ENCODE measurements at places on chromosomes 2 and 18.

GRCh38 chr2:76977846-76978727, 544.1 kb downstream of the LRRTM4 start:
- DNase-seq: no peak

DNA sequence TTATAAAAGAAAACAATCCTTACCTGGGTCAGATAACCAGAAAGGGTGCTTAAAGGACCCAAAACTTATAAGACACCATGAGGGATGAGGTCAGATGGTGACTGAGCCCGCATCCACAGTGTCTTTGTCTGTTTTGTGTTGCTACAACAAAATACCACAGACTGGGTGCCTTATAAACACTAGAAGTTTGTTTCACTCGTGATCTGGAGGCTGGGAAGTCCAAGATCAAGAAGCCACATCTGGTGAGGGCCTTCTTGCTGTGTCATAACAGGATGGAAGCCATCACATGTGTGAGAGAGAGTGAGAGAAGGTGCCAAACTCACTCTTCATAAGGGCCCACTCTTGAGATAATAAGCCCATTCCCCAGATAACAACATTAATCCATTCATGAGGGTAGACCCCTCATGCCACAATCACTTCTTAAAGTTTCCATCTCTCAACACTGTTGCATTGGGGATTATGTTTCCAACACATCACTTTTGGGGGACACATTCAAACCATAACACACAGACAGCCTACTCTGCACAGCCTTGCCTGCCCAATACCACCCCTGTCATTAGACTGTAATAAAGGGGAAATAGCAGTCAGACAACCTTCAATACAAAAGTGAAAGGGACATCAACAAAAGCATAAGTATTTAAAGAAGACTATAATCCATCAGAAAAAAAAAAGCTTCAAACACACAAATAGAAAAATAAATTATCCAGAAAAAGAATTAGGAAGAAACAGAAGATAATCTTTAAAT, 249.8 kb downstream of the ANAPC1 start:
- DNase-seq: no peak

- no peak for DNase-seq
These were observed 11.4 kb downstream of the ASIC4 start for GRCh38 chr2:219525533-219526232.

- no peak for DNase-seq
These were observed 444.4 kb upstream of the HNRNPA3 start for GRCh38 chr2:176768185-176768584.

DNA sequence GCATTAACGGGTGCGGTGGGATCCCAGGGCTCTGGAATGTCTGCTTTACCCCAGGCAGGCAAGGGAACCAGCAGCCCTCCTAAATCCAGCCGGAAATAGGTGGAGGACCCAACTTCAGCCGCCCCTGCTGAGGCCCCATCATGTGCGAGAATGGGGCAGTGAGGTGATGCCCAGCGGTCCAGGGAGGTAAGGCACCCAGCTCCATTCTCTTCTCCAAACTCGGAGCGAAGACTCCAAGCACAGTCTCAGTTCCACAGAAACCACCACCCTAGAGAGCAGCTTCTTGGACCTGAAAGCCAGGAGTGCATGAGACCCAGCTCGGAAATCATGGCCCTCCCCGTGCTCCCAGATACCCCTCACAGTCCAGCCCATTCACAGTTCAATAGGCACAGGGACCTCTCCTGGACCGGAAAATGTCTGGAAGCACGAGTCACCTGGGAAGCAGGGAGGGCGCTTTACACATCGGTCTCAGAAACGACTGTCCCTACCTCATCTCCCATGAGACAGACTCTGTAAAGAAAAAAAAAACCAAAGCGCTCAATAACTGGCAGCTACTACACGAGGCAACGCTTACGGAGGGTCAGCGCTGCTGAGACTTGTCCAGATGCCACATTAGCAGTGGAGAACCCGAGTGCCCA, 2.0 kb downstream of the SDC1 start:
- DNase-seq: no peak

GRCh38 chr2:157443090-157443489, 799 bp downstream of the CYTIP start:
- DNase-seq: no peak

- no peak for DNase-seq
These were observed 460.4 kb upstream of the ZNF804A start for GRCh38 chr2:184137955-184138354.

GRCh38 chr18:46068763-46069162, 3.3 kb downstream of the PSTPIP2 start:
- DNase-seq: no peak

- no peak for DNase-seq
These were observed 711.8 kb downstream of the DCDC2C start for GRCh38 chr2:4415171-4415570.

DNA sequence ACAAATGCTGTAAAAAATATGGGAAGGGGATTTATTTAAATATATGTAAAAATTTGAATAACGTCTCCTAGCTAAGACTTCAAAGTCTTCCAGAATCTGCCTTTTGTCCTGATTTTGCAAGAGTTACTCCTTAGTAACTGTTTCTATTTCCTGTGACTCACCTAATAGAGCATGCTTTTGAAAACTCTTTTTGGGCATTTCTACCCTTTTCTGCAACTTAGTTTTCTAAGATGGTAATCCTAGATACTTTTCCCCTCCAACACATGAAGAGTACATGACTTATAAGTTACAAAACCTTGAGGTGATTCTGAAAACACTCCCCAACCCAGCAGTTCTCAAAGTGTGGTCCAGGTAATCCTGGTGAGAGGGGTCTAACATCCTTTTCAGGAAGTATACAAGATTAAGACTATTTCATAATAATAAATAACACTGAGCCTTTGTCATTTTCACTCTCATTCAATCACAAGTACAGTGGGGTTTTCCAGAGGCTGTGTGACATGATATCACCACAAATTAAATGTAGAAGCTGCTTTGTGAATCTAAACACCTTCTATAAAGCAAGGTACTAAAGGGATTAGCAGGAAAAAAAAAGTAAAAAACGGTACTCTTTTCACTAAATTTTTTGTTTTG, 31.9 kb downstream of the PPP4R3B start:
- peak; percentile 60 for DNase-seq

DNA sequence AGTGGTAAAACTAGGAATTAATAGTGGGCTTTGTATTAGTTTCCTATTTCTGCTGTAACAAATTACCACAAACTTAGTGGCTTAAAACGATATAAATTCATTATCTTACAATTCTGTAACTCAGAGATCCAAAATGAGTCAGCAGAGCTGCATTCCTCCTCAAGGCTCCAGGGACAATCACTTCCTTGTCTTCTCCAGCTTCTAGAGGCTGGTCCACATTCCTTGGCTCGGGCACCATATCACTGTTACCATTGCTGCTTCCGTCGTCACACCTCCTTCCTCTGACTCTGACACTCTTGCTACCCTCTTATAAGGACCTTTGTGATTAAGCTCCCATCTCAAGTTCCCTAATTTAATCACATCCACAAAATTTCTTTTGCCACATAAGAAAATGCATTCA, 567.8 kb upstream of the KLHL29 start:
- peak; percentile 40 for DNase-seq

GRCh38 chr2:20313659-20314058, 37.0 kb downstream of the PUM2 start:
- peak; percentile 34 for DNase-seq

DNA sequence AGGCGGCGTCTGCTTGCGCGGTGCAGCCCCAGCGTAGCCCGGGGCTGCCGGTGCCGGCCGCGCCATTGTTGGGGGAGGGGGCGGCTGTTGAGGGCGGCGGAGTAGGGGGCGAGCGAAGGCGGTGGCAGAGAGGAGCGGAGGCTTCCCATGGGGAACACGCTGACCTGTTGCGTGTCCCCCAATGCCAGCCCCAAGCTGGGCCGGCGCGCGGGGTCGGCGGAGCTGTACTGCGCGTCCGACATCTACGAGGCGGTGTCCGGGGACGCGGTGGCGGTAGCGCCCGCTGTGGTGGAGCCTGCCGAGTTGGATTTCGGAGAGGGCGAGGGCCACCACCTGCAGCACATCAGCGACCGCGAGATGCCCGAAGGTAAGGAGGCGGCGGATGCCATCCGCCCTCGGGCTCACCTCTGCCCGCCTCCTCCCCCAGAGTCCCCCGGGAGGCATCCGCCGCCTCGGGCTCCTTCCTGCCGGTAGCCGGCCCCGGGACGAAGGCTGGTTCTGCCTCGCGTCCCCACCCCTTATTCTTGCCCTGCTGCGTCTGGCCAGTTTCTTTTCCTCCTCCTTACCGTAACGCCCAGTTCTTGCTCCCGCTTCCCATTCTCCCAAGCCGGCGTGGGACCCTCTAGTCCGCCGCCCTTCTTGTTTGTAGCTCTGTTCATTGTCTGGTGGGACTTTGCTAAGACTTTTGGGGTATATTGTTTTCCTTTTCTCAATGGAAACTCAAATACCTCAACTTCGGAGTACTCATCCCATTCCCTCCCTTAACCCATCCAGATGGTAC, 500 bp downstream of the CCNYL1 start:
- no peak for DNase-seq

Measured in fibroblast of skin of right biceps (primary cell).